NCI-H774 (cell line): ENCODE measurements at places on chromosomes 2 and 18.

GRCh38 chr2:105725388-105725787, 19.3 kb upstream of the NCK2 start:
- no peak for DNase-seq

GRCh38 chr2:45777996-45778719, 126.7 kb downstream of the PRKCE start:
- no peak for DNase-seq

DNA sequence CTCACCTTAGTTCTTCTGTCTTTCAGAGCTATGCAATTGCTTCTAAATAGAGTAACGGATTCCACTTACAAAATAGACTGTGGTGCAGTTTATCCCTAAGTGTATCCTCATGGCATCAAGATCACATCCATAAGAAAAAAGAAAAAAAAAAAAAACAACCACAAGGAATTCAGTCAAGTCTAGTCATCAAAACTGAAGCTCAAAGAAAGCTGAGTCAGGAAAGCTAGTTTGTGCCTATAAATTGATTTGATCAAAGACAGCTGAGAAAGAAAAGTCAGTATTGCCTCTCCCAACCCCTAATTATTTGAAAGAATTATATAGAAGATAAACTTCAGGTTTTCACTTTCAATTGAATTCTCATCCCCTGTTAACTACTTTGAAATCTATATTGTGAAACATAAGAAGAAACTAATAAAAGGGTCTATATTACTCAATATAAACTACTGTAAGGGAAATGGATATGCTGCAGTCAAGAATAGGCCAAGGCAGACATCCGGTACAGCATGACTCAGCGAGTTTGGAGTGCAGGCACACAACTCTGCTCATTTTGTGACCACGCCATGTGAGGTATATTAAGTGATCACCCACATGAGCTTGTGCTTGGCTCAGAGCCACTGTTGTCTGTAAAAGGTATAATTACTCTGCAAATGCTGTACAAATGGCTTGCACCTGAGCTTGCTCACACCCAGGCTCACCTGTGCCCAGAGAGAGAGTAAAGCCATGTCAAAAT, 568.1 kb upstream of the CRIM1 start:
- no peak for DNase-seq

GRCh38 chr2:161273038-161273760, 35.0 kb upstream of the PSMD14 start:
- DNase-seq, result peak; percentile 2
